ENCODE measurements at places on chromosomes 16 and 17. TPM values are rescaled to one million over a fixed set of nuclear protein-coding genes. Genes with fewer than 3 reads are reported as not detected.

LDHD gene
- 4.2 TPM for total RNA-seq

SLC2A4 gene
- total RNA-seq: under 0.01 TPM

PITPNC1 gene
- 15.2 TPM for total RNA-seq

DUS1L gene
- 60.0 TPM for total RNA-seq

CCL1 gene
- total RNA-seq: not detected

FBXW10B gene
- under 0.01 TPM for total RNA-seq

GPR139 gene
- total RNA-seq: not detected

GP2 gene
- not detected for total RNA-seq

APOH gene
- not detected for total RNA-seq

HOXB6 gene
- total RNA-seq: 0.28 TPM
